CD4-positive, alpha-beta T cell (primary cell): ENCODE measurements at places on chromosomes 1 and 21. TPM values are rescaled to one million over a fixed set of nuclear protein-coding genes. Genes with fewer than 3 reads are reported as not detected.

The TRIM67 gene
- total RNA-seq: not detected

DNA sequence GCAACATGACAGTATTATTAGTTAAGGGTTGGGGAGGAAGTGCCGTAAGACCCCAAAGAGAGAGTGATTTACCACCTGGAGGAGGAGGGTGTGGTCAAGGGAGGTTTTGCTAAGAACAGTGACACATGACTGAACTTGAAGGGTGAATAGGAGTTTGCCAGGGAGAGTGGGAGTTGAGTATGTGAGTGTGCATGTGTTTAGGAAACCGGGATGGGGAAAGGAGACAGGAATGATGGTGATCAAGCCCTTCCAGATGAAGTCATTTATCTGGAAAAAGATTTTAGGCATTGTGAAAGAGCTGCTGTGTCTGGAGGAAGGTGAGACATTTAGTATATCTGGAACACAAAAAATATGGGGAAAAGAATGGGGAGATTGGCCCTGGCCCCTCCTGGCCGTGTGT is 28.1 kb upstream of the IL10 start:
- no peak overlapping the region for H3K4me3 ChIP-seq
- no peaks in the 10 kb centered on the region for H3K27me3 ChIP-seq
- no peak for DNase-seq
- H3K36me3 ChIP-seq: no peaks in the 10 kb centered on the region

DNA sequence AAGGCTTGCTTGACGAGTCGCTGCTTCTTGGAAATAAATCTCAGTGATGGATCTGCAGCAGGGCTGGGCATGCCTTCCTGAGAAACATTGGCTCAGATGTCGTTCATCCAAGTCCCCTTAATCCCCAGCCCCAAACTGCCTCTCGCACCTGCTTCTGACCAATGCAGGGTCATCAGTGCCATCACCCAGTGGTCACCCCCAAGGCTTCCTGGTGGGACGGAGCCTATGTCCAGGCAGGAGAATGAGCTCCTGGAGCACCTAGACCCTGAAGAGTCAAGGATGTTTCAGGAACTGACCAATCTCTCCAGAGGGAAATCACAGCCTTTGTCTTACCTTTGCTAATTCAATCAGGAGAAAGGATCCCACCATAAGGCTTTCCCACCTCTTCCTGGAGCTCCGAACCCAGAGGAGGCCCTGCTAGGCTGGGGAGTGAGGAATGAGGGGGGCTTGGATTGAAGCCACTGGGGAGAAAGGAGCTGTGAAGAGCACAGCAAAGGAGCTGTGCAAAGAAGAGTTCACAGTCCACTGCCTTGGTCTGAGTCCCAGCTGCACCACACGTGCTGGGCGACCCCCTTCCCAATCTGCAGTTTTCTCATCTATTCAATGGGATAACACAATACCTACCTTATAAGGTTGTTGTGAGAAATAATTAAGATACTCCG is 416.1 kb downstream of the NPHP4 start:
- H3K27me3 ChIP-seq: peaks cover 8% of the 10 kb centered on the region
- DNase-seq: no peak
- no peak overlapping the region for H3K27ac ChIP-seq
- no peak overlapping the region for H3K4me3 ChIP-seq
- no peaks in the 10 kb centered on the region for H3K36me3 ChIP-seq

GRCh38 chr1:3463013-3463385 is 8.5 kb downstream of the ARHGEF16 start:
- H3K36me3 ChIP-seq: no peaks in the 10 kb centered on the region
- H3K4me1 ChIP-seq: no peaks in the 10 kb centered on the region
- no peak overlapping the region for H3K27ac ChIP-seq
- no peak overlapping the region for H3K4me3 ChIP-seq

DNA sequence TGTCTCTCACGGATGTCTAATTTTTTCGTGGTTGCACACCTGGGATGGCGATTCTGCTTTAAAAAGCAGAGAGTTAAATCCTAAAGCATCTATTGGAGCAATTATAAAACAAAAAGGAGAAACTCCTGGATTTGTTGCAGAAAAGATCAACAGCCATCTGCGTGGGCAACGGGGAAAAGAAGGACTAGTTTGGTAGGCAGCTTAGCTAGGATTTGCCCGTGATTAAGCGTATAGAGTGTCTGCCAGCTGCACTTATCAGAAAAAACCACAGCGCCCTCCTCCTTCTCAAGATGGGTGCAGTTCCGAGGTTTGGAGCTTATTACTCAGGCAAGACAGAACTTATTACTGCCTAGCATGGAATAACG is 526 bp upstream of the SLC25A24 start:
- peak overlapping the region; percentile 79 for H3K27ac ChIP-seq
- peak; percentile 29 for DNase-seq
- peaks cover 16% of the 10 kb centered on the region for H3K4me1 ChIP-seq
- no peaks in the 10 kb centered on the region for H3K36me3 ChIP-seq

DNA sequence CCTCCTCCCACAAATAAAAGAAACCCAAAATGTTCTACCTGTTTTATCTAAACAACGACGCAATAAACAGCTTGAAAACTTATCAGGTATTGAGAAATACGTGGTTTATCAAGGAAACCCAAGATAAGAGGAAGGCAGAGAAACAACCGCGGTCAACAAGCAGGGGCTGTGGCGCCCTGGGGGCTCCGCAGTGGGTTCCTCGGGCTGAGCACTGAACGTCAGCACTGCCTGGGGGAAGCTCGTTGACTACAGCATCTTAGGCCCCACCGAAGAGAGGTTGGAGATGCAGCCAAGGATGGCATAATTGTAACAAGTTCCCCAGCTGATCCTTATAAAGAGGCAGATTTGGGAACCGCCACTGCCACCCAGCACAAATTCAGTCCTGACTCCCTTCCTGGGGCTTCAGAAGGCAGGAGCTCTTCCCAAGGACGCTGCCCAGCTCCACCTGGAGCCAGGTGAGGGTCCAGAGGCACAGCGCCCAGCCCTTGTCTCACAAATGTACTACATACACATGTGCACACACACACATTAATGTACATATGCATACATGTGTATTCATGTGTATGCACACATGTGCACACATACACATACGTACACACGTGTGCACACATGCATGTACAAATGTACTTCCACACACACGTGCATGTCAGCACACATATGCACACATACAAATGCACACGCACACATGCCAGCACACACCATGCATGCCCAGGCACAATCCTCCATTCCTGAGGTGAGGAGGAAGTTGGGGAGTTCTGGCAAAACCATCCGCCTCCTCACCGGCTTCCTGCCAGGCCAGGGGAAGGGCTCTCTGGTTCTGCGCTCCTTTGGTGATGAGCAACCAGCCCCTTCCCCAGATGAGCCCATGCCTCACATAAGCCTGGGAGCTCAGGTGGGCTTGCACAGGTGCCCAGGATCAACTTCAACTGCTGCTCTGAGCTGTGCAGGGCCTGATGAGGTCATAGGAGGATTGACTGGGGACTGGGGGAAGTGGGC is 251.1 kb downstream of the NPHP4 start:
- DNase-seq: no peak
- H3K4me3 ChIP-seq: no peak overlapping the region
- H3K4me1 ChIP-seq: peaks cover 7% of the 10 kb centered on the region

- H3K27ac ChIP-seq: no peak overlapping the region
- H3K4me3 ChIP-seq: no peak overlapping the region
- DNase-seq: no peak
- H3K4me1 ChIP-seq: no peaks in the 10 kb centered on the region
- H3K36me3 ChIP-seq: no peaks in the 10 kb centered on the region
Observed at GRCh38 chr1:26069941-26070295, 2.5 kb upstream of the TRIM63 start.

GRCh38 chr1:94552071-94552586 is 10.6 kb upstream of the F3 start:
- no peaks in the 10 kb centered on the region for H3K36me3 ChIP-seq
- no peaks in the 10 kb centered on the region for H3K4me1 ChIP-seq
- no peak overlapping the region for H3K27ac ChIP-seq
- H3K27me3 ChIP-seq: peaks cover 5% of the 10 kb centered on the region
- DNase-seq: no peak
